ENCODE measurements at places on chromosomes 6 and 20.

DNA sequence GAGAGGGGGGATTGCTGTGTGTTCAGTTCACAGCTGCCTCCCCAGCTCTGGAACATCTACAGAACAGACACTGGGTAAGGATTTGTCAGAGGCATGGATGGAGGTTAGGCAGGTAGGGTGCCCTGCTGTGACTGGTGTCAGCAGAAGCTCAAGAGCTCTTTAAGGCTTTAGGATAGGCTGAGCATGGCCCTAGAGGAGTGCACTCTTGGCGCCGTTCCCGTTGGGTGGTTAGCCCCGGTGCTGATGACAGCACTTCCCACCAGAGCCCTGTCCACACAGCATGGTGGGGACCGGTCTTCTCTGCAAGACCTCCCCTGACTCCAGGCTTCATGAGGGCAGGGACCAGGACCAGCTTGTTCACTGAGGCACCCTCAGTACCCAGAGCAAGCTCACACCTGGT is 262.0 kb downstream of the BMP7 start:
- DNase-seq = no peak

- no peak for DNase-seq
Measured at GRCh38 chr6:121506761-121507754, 71.6 kb downstream of the GJA1 start.

- DNase-seq = no peak
Measured at GRCh38 chr6:75437421-75437891, 56.1 kb downstream of the FILIP1 start.

DNA sequence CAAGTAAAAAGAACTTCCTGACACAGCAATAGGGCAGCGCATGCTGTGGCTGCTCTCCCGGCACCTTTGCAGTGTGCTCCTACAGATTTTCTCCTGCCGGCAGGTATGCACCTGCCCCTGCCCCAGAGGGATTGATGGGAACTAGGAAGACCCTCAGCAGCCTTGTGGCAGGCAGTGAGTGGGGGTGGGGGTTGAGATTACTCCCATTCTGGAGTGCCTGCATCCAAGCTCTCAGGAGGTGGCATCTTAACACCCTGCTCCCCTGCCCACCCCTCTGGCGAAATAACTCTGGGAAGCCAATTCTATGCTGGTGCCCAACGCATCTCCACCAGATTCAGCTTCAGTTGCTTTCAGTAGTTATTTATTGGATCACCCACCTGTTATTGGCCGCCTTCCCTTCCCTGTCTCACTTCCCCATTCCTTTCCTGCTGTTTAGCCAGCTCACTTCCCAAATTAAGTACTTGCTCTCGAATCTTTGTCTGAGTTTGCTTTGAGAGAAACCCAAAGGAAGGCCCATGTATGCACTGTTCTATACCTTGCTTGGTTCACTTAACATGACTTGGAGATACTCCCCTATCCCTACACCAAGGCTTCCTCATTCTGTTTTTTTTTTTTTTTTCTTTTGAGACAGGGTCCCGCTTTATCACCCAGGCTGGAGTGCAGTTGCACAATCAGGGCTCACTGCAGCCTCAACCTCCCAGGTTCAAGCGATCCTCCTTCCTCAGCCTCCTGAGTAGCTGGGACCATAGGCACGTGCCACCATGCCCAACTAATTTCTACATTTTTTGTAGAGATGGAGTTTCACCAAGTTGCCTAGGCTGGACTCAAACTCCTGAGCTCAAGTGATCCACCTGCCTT is 29.3 kb upstream of the SLC23A2 start:
- DNase-seq = no peak

- DNase-seq = no peak
Measured at GRCh38 chr6:168122011-168122410, 43.0 kb upstream of the FRMD1 start.

GRCh38 chr6:33962246-33963027 is 158.6 kb upstream of the MLN start:
- DNase-seq = no peak

DNA sequence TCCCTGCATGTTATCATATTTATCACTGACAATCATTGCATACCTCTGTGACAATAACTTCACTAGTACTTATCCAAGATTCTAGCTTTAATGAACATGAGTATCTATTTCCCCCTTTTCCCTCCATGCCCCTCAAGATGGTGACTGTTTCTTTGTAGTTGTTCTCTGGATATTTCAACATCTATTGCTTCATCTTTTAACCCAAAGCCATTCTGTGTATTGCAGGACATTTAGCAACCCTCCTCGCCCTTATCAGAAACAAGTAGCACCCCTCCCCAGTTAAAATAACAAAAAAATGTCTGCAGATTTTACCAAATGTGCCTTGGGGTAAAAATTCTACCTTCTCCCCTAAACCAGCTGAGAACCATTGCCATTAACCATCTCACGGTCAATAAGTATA is 979.8 kb upstream of the MANEA start:
- DNase-seq = no peak

GRCh38 chr6:156938143-156938542 is 161.0 kb downstream of the ARID1B start:
- no peak for DNase-seq

DNA sequence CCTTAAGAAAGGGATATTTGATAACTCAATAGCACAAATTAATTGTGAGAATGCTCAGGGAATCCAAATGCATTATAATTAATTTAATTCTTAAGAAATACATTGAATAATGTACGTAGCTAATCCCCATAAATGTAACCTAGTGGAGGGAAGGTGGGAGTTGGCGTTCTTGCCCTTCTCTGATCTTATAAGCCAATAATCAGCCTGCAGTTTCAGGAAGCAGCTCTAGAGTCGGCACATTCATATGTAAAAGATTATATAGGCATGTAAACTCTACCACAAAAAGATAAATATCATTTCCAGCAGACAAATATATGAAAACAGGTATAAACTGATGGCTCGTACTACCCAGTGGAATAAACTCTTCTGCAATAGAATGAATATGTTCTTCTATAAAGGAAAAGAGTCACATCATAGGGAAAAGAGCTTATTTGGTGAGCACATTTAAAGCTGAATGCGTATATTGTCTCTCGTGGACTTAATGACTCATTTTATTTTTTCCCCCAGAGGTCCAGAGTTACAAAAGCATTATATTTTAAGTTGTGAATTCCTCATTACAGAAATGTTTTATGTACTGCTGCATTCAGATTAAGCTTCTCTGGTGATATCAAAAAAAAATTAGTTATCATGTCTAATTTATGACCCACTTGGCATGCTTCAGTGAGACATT is 112.2 kb downstream of the TFAP2A start:
- no peak for DNase-seq

DNA sequence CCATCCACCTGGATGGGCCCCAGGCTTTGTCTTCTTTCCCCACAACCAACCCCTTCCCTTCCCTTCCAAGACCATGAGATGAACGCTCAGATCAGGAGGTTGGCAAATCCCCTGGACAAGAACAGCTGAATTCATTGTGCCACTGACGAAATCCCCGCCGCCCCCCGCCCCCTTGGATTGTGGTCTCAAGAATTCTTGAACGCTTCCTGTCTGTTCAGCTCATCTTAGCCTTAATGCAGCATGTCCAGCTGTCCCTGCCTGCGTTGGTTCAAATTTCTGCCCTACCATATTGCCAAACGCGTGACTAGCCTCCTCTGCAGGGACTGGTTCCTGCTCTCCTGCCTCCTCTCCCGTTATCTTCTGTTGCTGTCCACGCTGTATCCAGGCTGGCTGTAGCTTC is 133.2 kb downstream of the CDH4 start:
- DNase-seq = no peak

- no peak for DNase-seq
Measured at GRCh38 chr6:129440691-129441090, 269.3 kb downstream of the ARHGAP18 start.

GRCh38 chr6:127352524-127352923 is 9.1 kb upstream of the ECHDC1 start:
- no peak for DNase-seq

DNA sequence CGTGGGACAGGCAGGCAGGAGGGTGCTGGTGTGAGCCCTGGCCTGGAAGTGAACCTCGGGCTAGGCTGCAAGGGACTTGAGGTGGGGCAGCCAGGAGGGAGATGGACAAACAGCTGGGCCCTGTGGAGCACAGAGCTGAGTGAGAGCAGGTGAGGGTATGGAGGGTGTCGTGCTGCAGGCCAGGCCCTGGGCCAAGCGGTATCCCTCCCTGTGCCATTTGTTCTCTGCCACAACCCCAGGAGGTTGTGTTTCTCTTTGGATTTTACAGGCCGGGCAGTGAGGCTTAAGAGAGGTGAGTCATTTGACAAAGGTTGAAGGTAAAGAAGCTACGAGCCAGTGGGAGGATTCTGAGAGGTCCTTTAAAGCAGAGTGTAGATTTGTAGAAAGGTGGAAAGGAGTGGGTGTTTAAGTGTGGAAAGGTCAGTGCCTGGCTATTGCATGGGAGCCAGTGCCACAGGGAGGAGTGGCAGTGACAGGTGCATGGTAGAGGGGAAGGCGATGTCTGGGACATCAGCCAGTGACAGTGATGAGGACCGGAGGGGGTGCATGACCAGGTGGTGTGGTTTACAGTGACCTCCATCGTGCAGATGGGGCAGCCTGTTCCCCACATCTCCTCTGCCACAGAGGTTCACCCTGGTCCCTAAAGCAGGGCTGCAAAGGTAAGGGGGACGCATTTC is 39.8 kb downstream of the GMPR start:
- no peak for DNase-seq

DNA sequence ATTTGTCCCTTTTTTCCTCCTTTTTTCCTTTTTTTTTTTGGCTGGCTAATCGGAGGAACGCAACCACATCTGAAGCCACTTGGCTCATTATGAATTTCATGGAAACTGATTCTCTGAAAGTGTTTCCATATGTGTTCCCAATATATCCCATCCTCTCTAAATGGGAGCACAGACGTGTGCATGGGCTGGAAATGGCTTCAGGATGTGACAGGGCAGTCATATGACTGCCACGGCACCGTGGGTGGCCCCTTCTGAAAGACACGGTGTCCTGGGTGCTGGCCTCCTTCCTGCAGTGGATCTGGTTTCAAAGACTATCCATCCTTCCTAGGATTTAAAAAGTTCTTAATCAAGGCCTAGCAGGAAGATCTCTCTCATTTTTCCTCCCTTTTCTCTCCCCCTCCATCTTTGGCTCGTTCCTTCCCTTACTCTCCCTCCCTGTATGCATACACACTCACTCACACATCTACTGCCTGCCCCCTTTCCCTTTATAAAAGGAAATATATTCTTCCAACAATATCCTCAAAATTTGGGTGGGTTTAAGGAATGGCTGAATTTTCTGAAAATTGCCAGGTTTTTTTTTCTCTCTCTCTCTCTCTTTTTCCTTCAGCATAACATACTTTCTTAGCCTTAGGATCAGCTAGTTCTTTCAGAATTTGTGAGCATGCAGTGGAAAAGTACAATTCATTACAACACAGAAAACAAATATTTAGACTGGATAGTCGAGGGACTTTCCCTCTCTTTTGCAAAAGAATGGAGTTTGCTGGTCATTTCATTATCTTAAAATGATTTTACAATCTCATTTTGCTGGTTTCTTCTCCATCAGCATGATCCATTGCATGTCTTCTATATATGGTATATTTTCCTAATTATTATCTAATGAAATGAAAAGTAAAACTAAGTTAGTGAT is 161.2 kb upstream of the SUPT3H start:
- no peak for DNase-seq

- no peak for DNase-seq
Measured at GRCh38 chr6:113893866-113894265, 36.7 kb downstream of the MARCKS start.

GRCh38 chr6:68473433-68474210 is 161.5 kb upstream of the ADGRB3 start:
- DNase-seq = no peak

- DNase-seq = no peak
Measured at GRCh38 chr6:157278171-157278570, 45.1 kb downstream of the TMEM242 start.

GRCh38 chr6:44471271-44471981 is 83.9 kb downstream of the CDC5L start:
- DNase-seq = no peak

GRCh38 chr6:25473447-25473846 is 178.6 kb upstream of the SCGN start:
- DNase-seq = no peak

DNA sequence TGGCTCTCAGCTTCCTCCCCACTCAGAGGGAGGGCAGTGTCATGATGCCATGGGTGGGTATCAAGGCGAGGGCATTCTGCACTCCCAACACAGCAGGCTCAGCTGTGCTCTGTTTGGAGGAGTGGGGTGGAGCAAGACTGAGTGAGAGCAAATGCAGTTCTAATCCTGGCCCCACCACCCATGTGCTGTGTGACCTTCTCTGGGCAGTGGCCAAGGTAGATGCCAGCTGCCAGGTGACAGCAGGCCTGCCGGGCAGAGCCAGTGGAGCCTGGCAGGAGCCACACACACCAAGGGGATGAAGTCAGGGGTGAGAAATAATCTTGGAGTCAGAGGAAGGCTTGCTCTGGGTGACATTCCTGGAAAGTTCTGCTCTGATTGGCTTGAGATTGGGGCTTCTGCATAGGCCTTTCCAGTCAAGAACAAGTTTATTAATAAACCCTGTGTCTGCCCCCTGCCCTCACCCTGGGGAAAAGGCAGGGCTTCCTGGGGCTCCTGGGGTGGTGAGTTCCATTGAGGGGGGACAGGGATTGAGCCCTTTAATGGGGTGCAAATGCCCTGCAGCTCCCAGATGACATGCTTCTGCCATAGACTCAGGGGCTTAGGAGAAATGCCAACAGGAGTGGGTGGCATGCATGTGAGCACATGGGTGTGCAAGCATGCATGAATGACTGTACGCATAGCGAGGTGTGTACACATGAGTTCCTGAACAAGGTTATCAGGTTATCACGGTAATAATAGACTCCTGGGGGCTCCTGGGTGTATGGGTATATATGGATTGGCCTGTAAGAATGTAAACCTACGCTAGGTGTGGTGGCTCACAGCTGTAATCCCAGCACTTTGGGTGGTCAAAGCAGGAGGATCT is 134.2 kb downstream of the MRPL14 start:
- DNase-seq = no peak
